Activated CD8-positive, alpha-beta memory T cell treated with anti-CD3 and anti-CD28 coated beads, Interleukin-2, amount 10 ng/mL, durations not matched to agents 7 days and 5 days (primary cell): ENCODE measurements at places on chromosomes 12 and 14. TPM values are rescaled to one million over a fixed set of nuclear protein-coding genes. Genes with fewer than 3 reads are reported as not detected.

The AQP6 gene
- total RNA-seq = not detected

The KIAA0586 gene
- total RNA-seq = 24.1 TPM

The CLEC4D gene
- total RNA-seq = not detected

The GPR137C gene
- 0.85 TPM for total RNA-seq

The SLC10A1 gene
- not detected for total RNA-seq

The TAS2R20 gene
- 2.0 TPM for total RNA-seq

The SYNE3 gene
- total RNA-seq = 65.8 TPM

The TSHR gene
- total RNA-seq = not detected

The TBX3 gene
- not detected for total RNA-seq

The TAS2R8 gene
- total RNA-seq = not detected

The DNAH10 gene
- total RNA-seq = 0.05 TPM

The SMCO2 gene
- total RNA-seq = 0.89 TPM

The CPNE6 gene
- total RNA-seq = not detected

The SPIC gene
- not detected for total RNA-seq

The EPYC gene
- not detected for total RNA-seq

The GPR33 gene
- not detected for total RNA-seq

The CD69 gene
- 104 TPM for total RNA-seq

The BATF gene
- total RNA-seq = 74.6 TPM

The KRT83 gene
- total RNA-seq = not detected

The ACSS3 gene
- not detected for total RNA-seq

The SLC25A47 gene
- not detected for total RNA-seq

The LRIG3 gene
- total RNA-seq = 0.30 TPM

The CKAP4 gene
- total RNA-seq = 3.7 TPM

The BIN2 gene
- total RNA-seq = 109 TPM

The ERBB3 gene
- total RNA-seq = 1.8 TPM

The GPR65 gene
- 21.1 TPM for total RNA-seq

The C14orf93 gene
- total RNA-seq = 9.0 TPM

The GLIPR1L2 gene
- total RNA-seq = not detected

The ATP2B1 gene
- 23.2 TPM for total RNA-seq

The NELL2 gene
- total RNA-seq = 76.9 TPM

The GYS2 gene
- not detected for total RNA-seq

The DAO gene
- not detected for total RNA-seq

The SLC24A4 gene
- total RNA-seq = not detected

The FIGNL2 gene
- total RNA-seq = 0.73 TPM

The AGAP2 gene
- total RNA-seq = 70.7 TPM

The GPX2 gene
- total RNA-seq = not detected

The DCAF4 gene
- 23.1 TPM for total RNA-seq

The TEX22 gene
- 3.7 TPM for total RNA-seq

The BRAP gene
- 20.3 TPM for total RNA-seq

The LRRC10 gene
- total RNA-seq = not detected

The SNRPF gene
- total RNA-seq = 36.6 TPM

The RHOJ gene
- not detected for total RNA-seq

The GPR84 gene
- 0.32 TPM for total RNA-seq

The TMEM233 gene
- not detected for total RNA-seq

The DENND5B gene
- 0.06 TPM for total RNA-seq

The NFATC4 gene
- 1.3 TPM for total RNA-seq

The OTX2 gene
- total RNA-seq = not detected

The TAS2R19 gene
- total RNA-seq = 1.8 TPM

The SHMT2 gene
- 194 TPM for total RNA-seq

The PLA2G1B gene
- total RNA-seq = not detected

The SLC5A8 gene
- not detected for total RNA-seq

The ADCY4 gene
- 3.4 TPM for total RNA-seq

The CLMN gene
- 0.42 TPM for total RNA-seq

The SOAT2 gene
- total RNA-seq = 1.1 TPM

The PSME1 gene
- 454 TPM for total RNA-seq

The BCAT1 gene
- 48.3 TPM for total RNA-seq

The GRIP1 gene
- total RNA-seq = 0.61 TPM

The RNASE3 gene
- not detected for total RNA-seq

The PRIMA1 gene
- not detected for total RNA-seq

The KLHL33 gene
- 0.59 TPM for total RNA-seq
